ENCODE measurements at places on chromosomes 7 and 10.

GRCh38 chr10:21078410-21079329 lies 181.6 kb upstream of the NEBL start:
- no peak for DNase-seq

GRCh38 chr10:784403-785088 lies 95.1 kb upstream of the DIP2C start:
- no peak for DNase-seq

- no peak for DNase-seq
Measured at GRCh38 chr10:132254841-132255240, 52.9 kb downstream of the STK32C start.

DNA sequence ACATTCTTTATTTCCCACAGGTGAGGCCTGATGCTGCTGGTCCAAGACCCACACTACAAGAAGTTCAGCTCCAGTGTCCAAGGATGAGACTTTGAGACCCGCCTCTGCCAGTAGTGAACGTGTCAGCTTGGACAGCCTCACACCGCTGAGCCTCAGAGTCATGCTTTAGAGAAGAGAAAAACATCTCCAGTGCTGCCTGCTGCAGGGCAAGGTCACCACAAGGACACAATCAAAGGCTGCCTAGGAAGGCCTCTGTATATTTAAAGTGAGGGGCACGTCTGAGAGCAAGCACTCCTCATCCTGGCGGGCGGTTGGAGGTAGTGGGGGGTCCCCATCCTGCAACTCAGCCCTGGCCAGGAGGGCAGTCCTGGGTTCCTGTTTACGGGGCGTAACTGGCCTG lies 19.3 kb downstream of the FGFR2 start:
- DNase-seq, result no peak

DNA sequence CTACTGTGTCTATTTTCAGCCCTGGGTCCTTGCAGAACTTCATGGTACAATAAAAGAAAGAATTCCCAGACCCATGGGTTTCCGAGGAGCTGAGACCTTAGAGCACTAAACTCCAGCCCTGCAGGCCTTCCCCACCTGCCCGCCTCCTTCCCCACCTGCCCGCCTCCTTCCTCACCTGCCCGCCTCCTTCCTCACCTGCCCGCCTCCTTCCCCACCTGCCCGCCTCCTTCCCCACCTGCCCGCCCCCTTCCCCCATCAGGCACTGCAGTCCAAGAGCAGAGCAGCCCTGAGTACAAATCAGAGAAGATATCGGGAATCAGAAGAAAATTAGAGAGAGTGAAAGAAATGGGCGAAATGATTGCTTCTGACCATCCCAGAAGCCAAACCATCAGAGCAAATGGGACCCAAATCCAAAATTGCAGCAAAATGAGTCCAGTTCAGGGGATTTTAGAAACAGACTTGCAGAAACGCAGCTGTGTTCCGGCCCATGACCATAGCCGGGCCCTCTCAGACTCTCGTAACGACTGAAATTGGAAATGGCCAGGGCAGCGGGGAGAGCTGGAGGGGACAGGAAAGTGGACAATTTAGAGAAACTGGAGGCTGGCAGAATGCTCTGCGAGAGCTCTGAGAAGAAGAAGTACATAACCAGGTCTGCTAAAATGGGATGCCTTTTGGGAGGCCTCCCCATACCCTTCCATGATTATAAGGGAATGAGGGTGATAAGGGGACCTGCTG lies 568.4 kb downstream of the TCERG1L start:
- no peak for DNase-seq

- no peak for DNase-seq
Measured at GRCh38 chr7:111735661-111736551, 173.6 kb upstream of the IMMP2L start.

- no peak for DNase-seq
Measured at GRCh38 chr10:93150289-93150688, 76.6 kb downstream of the CYP26A1 start.

GRCh38 chr7:45980181-45980905 lies 59.3 kb upstream of the IGFBP3 start:
- DNase-seq, result no peak

GRCh38 chr10:35172146-35172545 lies 45.5 kb downstream of the CREM start:
- DNase-seq, result no peak

- no peak for DNase-seq
Measured at GRCh38 chr10:92052088-92052487, 128.5 kb downstream of the BTAF1 start.

DNA sequence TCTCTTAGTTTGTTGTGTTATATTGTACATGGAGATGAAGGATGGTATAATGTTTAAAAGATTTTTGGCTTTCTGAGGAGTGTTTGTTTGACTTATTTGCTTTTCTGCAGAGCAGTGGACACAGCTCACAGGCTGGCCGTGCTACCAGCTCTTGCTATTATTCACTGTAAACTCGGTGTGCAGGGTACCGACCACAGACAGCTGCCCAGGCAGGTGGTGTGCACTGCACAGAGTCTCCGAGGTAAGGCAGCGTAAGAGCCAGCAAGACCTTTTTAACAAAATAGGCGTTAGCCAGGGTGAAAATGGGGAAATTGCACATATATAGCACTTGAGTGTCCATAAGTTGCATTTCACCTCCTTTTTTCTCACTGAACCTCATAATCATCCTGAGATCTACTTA lies 438.0 kb downstream of the CNTNAP2 start:
- no peak for DNase-seq
